ENCODE measurements at places on chromosomes 3 and 15.

DNA sequence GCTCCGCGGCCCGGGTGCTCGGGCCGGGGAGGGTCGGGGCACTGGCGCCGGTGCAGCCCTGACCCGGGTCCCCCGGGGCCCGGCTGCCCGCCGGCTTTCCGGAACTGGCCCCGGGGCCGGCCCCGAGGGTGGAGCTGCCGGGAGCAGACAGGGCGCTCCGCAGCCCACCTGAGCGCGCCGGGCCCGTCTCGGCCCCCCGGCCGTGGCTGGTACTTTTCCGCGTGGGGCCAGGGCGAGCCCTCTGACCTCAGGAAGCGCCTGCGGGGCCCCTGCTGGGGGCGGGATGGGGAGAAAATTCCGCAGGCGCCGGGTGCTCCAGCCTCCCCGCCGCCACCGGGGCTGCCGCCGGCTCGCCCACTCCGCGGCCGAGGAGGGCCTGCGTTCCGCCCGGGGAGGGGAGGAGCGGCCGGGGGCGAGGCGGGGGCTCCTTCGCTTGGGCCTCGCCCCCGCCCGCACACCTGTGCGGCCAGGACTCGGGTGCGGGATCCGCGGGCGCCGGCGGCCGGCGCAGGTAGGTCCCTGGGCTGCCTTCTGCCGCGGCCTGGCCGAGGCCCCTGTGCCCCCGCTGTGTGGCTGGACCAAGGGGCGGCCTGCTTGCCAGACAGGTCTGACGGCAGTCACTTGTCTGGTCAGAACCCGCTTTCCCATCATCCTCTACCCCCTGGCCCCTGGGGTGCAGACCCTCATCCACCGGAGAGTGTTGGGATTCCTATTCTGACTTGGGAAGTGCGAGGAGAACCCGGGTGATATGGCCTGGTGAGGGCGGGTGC is 3.5 kb downstream of the FURIN start:
- DNase-seq, result no peak

GRCh38 chr3:103494011-103494410 is 1059.2 kb downstream of the ZPLD1 start:
- DNase-seq, result no peak

- no peak for DNase-seq
Observed at GRCh38 chr3:16337856-16338540, 73.0 kb downstream of the OXNAD1 start.

DNA sequence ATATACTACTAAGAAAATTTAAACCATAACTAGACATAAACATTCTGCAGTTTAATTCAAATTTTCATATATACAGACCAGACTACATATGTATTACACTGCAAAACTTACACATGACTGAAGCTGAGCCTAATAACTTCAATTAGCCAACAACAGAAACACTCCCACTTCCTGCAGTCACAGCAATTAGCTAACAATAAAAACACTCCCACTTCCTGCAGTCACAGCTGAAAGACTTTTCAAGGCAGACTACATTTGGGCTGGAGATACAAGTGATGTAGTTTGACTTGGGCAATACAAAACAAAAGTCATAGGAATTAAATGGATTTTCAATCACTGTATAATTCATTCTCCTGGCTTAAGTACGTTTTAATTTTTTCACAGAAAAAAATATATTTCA is 10.3 kb downstream of the TM2D3 start:
- no peak for DNase-seq

- DNase-seq, result no peak
Observed at GRCh38 chr3:11910971-11911531, 64.4 kb upstream of the TAMM41 start.

GRCh38 chr3:48562367-48563095 is 1.1 kb downstream of the UCN2 start:
- no peak for DNase-seq

GRCh38 chr15:62020576-62021160 is 39.6 kb downstream of the VPS13C start:
- no peak for DNase-seq

DNA sequence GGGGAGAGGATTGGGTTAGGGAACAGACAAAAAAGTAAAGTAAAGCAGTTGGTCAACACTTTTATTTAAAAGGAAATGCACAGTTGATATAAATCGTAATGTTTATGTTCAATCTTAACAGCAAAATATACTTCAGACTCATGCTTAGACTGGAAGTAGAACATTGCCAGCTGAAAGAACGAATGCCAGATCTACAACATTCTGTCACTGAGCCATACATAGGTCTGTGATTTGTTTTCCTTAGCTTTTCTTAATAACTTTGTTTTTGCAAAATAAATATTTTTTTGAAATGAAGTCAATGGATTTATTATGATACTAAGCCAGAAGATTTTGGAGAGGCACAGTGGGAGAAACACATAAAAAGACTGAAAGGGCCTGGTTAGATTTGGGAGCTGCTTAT is 62.0 kb downstream of the LEKR1 start:
- DNase-seq, result no peak

GRCh38 chr15:62337934-62338333 is 172.8 kb upstream of the C2CD4B start:
- DNase-seq, result no peak

- DNase-seq, result no peak
Observed at GRCh38 chr3:97306226-97306625, 458.3 kb upstream of the ARL6 start.

DNA sequence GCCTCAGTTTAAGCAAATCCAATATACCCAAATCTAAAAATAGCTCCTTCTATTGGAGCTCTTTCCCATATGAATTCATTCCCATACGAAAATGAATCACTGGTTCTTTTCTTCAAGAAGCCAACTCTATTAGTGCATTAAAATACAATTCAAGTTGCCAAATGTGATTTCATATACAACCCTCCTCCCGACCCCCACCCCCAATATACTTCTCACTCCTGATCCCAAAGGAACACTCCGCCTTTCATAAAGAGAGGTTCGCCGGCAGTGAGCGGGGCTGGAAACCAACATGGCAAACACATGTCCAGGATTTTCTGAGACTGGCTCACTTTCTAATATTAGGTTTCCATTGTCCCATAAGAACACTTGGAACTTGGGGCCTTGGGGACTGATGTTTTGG is 48.5 kb downstream of the MAGEF1 start:
- DNase-seq, result no peak

DNA sequence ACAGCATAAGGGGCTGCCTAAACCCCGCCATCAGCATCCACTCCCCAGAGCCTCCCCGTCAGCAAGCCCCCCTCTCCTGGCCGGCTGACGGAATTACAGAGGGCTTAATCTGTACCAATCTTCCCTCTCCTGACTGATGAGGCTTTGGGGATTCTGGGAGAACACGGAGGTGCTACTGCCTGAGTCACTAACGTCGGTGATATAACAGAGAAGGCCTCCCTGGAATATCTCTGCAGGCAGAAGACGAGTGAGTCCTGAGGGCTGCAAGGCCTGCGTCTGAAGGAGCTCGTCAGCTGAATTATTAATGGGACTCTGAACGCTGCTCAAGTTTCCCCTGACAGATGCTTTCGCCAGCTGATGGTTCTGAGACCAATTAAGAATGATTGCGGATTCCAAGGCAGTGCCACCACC is 147.7 kb downstream of the XXYLT1 start:
- no peak for DNase-seq

DNA sequence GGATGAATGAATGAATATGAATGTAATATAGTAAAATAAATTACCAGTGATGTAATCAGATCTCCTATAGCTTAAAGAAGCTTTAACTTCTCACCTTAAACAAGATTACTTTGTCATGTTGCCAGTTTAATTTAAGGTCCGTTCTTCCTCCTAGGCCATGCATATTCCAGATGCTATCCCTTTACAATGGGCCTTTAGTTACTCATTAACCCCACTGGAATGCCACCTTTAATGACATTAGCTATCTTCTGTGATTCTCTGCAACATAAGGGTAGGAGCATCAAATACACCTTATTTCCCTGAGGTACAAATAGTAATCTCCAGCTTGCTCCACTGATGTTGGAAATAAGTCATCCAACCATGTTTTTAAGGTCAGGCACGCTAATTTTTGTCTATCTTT is 63.0 kb upstream of the TIMP4 start:
- DNase-seq, result no peak
